ENCODE measurements at places on chromosomes 6 and 20. TPM values are rescaled to one million over a fixed set of nuclear protein-coding genes. Genes with fewer than 3 reads are reported as not detected.

Gene LRRC73
- total RNA-seq, result 0.42 TPM

Gene DEFB124
- total RNA-seq, result not detected

Gene TDRD6
- total RNA-seq, result not detected

GRCh38 chr6:14550822-14551221 is 433.2 kb downstream of the CD83 start:
- no peak for DNase-seq

DNA sequence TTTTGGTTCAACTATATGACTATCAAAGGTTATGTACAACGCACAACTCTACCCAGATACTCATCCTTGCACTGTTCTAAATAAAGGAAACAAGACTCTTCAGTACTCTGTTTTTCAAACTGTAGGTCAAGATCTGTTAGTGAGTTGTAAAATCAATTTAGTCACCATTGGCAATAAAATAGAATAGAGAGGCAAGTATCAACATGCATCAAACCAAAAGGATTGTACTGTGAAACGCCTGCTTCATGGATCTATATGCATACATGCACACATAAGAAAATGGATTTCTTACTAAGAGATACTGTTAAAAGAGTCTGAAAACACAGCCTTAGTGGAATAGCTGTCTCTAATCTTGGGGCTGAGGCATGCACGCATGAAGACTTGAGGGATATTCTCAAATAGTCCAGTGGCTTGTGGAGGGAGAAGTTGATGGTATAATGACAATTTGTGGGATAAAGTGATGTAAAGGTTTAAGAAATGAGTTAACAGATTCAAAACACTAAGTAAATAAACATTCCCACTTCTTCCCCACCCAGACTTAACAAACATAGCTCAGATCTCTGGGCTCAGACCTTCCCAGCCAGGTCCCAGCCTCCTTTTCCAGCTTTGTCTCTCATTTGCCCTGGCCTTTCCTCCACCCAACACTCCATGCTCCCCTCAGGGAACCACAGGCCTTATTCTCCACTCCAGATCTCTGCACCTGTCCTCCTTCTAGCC is 10.7 kb upstream of the LZTS3 start:
- no peak for DNase-seq

DNA sequence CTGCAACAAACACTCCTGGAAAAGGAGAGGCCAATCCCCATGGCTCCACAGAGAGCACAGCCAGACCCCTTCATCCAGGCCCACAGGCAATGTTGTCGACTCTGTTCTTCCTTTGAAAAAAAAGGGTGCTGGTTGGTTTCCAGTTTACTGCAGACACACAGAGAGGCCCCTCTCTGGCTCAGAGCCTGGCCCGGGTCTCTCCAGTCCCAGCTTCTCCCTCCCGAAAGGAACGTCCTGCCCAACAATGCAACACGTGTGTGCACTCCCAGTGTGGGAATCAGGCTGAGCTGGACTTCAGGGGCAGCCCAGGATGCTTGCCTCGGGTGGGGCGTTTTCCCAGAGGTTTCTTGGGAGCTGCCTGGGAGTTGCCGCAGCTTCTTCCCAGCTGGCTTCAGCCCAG is 4.5 kb upstream of the NKAIN4 start:
- no peak for DNase-seq

DNA sequence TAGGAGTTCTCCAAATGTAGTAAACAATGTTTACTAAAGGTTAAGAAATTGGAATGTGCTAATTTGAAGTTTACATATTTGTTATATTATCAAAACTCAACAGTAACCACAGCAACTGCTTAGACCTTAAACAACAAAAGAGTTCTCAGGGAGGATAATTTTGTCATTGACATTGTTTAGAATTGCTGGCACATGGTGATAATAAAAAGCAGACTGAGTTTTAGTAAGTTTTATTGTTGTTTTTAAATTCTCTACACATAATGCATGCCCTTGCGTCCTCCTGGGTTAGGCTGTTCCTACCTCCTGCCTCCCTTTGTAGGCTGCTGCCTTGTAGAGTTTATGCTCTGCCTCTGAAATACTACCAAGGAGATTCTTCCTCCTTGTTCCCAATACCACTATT is 28.7 kb downstream of the LAMA4 start:
- no peak for DNase-seq

- no peak for DNase-seq
Measured at GRCh38 chr6:166498661-166499349, 87.7 kb downstream of the RAMACL start.

DNA sequence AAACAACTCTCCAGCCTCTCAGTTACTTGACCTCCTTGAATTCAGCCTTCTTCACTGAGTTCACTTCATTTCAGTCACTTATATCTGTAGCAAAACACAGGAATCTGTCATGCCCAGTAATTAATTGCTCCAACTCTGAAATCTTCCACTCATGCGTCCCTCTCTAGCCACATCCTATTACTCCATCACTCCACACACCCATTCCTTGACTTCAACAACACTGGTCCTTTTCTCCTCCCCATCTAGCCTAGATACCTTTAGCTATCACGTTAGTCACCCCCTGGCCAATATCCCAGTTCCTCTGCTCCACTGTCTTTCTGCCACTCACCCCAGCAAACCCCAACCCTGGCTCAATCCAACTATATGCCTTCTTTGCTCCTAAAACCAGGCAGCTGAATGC is 7.7 kb downstream of the ZHX3 start:
- no peak for DNase-seq

GRCh38 chr6:88662653-88663174 is 300.7 kb downstream of the RNGTT start:
- no peak for DNase-seq

- no peak for DNase-seq
Measured at GRCh38 chr20:35093267-35093884, 769 bp upstream of the TRPC4AP start.

- peak; percentile 78 for DNase-seq
Measured at GRCh38 chr6:137589067-137589848, 95.1 kb upstream of the OLIG3 start.

- no peak for DNase-seq
Measured at GRCh38 chr6:121697921-121698320, 262.5 kb downstream of the GJA1 start.

GRCh38 chr20:38194971-38195504 is 30.0 kb upstream of the TGM2 start:
- no peak for DNase-seq

GRCh38 chr6:90468859-90469258 is 118.0 kb downstream of the MAP3K7 start:
- DNase-seq, result no peak

DNA sequence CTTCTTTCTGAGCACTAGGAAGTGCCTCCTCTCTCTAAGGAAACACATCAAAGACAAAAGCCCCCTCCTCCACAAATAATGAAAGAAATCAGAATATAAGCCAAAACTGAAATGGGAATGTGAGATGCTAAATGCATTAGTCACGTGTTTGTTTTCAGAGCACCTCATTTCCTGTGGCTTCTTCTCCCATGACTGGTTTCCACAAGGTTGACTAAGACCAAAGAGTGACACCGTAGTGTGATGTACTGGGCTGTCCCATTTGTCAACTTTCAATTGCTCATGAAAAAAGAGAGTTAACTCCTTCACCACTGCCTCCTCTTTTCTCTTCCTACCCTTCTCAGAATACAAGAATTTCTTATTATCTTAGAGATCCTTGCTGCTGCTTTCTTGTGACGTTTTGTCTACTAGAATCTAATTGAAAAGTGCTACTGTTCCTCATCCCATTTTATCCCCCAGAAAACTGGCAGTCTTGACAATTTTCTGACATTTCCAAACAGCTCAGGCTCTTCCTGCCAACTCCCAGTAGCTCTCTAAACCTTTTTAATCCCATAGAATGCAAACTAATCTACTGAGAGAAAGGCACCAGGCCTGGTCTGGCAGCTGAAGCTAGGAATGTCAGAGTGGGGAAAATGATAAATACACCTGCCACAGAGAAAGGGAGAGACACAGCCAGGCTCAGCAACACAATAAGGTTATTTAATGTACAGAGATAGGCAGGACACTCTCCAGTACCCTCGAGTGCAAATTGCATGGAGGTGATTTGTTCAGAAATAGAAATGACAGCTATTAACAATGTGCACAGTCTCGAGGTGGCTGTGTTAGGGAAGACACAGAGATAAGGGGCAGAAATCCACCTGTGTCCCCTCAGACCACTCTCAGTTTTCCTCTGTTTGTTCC is 671.7 kb upstream of the NRSN1 start:
- DNase-seq, result no peak

DNA sequence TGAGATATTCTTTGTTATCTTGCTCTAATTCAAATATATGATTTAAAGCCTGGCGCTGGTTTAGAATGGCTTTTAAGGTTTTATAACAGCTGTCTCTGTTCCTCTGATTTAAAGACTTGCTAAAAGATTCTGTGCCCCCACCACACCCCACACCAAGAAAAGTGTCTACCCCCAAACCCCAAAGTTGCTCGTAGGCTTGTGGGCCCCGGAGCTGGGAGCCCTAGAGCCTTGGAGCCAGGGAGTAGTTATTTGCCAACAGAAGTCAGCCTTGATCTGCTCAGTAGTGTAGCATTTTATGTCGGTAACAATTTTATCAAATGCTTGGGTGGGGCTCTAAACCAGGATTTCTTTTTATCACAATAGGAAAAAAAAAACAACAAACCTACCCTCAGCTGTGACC is 105.2 kb upstream of the TRAF3IP2 start:
- no peak for DNase-seq

GRCh38 chr6:25555188-25555587 is 96.8 kb upstream of the SCGN start:
- no peak for DNase-seq

All from SK-MEL-5 (cell line).